ENCODE measurements at places on chromosomes 5 and 9.

GRCh38 chr5:115575167-115576070, 26.9 kb downstream of the TICAM2 start:
- no peak for DNase-seq

- no peak for DNase-seq
Measured at GRCh38 chr5:42462083-42462482, 38.8 kb downstream of the GHR start.

GRCh38 chr5:158170534-158170933, 311.6 kb upstream of the CLINT1 start:
- DNase-seq = no peak

DNA sequence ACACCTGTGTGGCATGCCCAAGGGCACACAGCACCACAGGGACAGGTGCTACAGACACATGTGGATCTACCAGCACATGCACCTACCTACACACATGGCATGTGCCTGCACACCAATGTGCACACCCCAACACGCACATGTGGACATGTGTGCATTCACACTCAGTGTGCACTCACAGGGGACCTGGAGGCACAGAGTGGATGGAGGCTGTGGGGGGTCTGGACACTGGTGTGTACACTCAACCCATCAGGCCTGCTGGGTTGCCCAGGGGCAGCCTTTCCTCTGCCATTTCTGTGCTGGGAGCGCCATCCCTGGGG, 1.7 kb downstream of the CRB2 start:
- DNase-seq = no peak

DNA sequence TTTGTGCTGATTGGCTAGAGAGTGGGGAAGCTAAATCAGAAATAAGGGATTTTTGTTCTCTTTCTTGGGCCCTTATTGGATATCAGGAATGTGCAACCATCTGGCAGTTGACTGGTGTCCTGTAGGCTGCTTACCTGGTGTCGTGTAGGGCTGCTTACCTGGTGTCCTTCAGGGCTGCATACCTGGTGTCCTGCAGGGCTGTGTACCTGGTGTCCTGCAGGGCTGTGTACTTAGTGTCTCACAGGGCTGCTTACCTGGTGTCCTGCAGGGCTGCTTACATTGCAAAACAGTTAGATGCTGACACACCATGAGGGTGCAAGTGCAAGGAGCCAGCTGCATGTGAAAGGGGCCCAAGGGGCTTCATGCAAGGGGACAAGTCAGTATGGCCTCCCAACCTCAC, 249.3 kb downstream of the ICE1 start:
- no peak for DNase-seq

GRCh38 chr9:93587651-93588347, 11.4 kb downstream of the PHF2 start:
- no peak for DNase-seq

- DNase-seq = no peak
Measured at GRCh38 chr5:122219436-122220166, 90.3 kb downstream of the ZNF474 start.

DNA sequence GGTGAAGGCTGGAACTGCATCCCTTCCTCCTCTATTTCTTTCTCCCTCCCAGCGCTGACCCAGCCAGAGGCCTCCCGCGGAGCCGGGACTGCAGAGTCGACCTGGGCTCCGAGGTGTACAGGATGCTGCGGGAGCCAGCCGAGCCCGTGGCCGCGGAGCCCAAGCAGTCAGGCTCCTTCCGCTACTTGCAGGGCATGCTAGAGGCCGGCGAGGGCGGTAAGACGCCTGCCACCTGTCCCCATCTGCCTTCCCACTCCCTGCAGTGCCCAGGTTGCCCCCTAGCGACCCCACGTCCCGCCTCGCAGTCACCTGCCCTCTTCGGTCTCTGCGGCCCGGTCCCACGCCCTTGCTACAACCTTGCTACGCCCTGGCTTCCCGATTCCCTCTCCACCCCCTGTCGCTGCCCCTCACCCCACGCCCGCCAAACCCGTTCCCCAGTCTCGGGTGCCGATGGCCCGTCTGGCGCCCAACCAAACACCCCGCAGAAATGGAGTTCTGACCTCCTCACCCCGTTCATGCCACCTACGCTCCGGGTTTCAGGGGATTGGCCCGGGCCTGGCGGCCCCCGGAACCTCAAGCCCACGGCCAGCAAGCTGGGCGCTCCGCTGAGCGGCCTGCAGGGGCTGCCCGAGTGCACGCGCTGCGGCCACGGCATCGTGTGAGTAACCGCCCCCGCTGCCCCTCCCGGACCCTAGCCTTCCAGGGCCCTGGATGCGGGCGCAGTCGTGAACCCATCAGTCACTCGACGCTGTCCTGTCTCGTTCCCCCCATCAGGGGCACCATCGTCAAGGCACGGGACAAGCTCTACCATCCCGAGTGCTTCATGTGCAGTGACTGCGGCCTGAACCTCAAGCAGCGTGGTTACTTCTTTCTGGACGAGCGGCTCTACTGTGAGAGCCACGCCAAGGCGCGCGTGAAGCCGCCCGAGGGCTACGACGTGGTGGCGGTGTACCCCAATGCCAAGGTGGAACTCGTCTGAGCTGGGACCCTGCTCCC, 14.1 kb downstream of the PDLIM4 start:
- DNase-seq = no peak

DNA sequence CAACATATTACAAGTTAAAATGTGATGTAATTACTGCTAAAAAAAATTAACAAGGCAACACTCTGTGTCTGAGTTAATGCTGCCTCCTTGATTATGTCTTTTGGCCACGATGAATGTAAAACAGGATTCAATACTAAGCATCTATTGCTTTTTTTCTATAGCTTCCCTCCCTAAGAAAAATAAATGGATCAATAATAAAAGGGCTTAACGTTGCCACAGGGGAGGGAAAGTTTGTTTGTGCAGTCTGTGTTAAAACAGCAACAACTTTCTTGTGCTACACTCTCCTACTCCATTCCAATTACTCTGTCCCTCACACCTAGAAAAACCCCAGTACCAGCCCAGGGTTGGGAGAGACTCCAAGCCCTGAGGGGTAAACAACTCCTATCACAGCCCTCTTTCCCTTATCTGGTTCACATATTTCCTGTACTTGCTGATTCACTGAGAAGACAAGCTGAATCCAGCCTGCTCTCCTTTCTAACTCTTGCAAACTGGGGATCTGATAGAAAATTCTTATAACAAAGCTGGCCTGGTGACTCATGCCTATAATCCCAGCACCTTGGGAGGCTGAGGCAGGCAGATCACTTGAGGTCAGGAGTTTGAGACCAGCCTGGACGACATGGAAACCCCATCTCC, 44.8 kb downstream of the PTPN3 start:
- DNase-seq = no peak

DNA sequence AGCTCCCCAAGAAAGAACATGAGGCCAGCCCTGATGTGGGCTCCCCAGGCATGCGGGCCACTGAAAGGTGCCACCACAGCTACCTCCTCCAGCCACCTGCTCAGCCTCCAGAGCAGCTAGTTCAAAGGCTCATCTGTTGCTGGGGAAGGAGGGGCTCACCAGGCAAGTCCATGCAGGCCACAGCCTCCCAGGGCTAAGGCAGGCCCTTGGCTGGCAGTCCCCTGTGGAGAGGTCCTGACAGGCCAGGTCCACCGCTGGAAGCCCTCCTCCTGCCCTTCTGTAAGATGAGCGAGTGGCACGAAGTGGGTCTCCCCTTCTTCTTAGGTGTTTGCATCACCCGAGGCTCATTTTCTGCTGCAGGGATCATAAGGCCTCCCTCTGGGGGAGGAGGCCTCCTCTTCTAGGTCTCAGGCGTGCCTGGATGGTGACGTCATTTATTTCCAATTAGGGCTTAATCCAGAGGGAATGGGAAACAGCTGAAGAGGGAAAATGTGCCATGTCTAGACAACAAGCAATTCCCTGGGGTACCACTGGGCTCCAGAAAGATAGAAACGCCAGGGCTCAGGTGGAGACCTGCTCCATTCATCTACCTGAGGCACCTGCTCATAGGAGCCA, 91.6 kb downstream of the CFAP90 start:
- DNase-seq = no peak

- DNase-seq = no peak
Measured at GRCh38 chr5:40405996-40406740, 273.5 kb upstream of the PTGER4 start.

- no peak for DNase-seq
Measured at GRCh38 chr5:123283031-123283430, 140.2 kb downstream of the CEP120 start.

GRCh38 chr9:8560560-8561525, 761.3 kb upstream of the DMAC1 start:
- DNase-seq = no peak

- DNase-seq = no peak
Measured at GRCh38 chr9:99828417-99829176, 6.9 kb downstream of the NR4A3 start.

DNA sequence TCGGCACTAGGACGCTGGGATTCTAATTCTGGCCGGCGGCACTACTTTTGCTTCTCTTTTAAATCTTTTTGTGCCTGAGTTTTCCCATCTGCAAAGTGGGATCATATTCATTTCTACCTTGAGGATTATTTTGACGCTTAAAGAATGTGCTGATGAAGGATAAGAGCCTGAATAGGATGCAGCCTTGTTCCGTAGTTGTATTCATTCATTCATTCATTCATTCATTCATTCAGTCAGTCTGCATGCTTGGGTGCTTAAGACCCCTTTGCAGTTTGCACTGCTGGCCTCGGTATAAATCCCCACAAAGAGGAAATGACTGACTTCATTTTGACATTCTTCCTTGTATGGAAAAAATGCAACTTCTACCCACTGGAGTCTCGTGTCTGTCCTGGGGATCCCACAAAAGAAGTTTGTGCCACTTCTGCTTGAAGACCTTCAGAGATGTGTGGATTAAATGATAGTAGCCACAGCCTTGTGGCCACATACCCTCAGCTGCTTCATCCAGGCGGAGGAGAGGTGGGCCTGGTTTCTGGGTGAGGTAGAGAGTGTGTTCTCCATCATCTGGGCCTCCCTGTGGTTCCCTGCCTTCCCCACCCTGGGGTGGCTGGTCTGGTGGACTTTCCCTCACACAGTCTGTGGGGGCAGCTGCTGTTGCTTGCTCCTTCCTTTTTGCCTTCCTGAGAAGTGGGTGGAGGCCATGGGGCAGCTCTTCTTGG, 62.6 kb downstream of the PPARGC1B start:
- no peak for DNase-seq

GRCh38 chr9:2889023-2889422, 45.1 kb upstream of the PUM3 start:
- DNase-seq = no peak

GRCh38 chr5:68839019-68839552, 254.7 kb upstream of the SLC30A5 start:
- DNase-seq = no peak

DNA sequence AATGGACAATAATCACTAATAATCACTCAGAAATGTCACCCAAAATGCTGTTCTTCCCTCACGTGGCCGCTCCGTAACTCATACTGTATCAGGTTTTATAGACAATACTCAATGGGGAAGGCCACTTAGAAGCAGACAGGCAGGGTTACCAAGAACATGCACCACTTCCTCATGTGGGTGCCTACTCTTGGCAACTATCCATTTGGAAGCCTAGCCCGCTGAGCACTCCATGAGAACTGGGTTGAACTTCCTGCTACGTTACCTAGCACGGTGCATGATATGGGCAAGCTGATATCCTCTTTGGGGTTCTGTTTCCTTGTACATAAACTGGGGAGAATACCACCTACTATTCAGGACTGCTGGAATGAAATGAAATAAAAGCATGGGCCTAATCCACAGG, 14.3 kb downstream of the DAP start:
- no peak for DNase-seq

DNA sequence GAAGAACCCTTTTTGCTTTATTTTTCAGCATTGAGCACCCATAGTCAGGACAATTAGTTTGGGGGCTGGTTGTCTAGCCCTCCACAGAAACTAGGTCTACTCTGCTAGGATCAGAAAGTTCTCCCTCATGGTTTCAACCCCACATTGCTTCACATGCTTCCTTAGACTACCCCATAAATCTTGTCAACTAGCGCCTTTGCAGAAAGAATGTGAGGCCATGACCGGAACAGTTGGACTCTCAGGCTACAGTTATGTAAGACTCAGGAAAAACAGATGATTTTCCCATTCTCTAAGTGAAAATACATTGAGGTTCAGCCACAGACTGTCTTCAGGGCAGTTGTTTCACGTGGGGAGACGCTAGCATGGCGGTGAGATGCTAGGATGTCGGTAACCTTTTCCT, 255.6 kb downstream of the NR3C1 start:
- no peak for DNase-seq

- DNase-seq = no peak
Measured at GRCh38 chr9:108017671-108018070, 528.1 kb upstream of the KLF4 start.

DNA sequence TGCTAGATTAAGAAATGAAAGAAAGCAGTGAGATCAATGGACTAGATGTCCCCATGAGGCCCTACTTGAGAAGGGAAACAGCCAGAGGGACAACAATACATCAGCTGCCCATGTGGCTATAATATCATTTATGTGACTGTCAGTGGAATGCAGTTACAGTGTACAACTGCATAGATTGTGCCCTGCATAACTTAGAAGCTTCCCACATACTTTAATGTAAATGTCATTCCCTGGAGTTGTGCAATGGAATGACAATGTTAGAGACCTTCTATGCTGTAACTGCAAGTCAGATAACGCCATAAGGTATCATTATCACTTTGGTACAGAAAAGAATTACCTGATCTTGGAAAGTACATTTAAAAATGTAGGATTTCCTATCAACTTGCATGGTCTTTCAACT, 67.4 kb downstream of the FBN2 start:
- no peak for DNase-seq

DNA sequence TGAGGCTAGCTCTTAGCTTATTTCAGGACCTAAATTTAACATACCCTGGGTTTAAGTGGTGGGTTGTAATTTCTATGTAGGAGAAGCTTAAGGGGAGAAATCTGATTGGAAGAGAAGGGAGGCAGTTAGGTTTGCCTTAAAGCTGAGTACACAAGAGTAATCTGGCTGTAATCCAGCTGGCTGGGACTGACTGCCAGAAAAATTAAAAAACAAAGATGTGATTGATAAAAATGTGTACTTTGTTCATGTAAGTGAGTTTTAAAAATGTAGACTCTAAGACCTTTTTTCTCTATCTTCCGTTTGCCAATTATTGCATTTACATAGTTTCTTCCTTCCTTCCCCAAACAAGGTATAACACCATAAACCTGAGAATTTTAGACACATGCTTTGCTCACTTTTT, 17.5 kb upstream of the MSMP start:
- no peak for DNase-seq

DNA sequence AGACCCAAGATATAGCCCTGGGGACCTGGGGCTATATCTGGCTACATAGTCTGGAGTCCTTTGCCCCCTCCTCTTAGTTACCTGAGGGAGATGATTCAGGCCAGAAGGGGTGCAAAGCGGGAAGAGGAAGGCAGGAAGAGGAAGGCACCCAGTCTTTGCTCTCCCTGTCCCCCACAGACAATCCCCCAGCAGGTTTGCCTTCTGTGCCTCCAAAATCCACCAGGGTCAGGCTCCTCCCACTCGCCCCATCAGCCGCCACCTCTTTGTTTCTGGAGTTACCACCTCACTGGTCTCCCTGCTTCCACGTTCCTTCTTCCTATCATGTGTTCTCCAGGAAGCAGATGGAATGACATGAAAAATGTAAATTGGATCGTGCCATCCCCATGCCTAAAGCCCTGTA, 31.2 kb upstream of the FABP6 start:
- no peak for DNase-seq
